ENCODE measurements at places on chromosomes 7 and 10.

DNA sequence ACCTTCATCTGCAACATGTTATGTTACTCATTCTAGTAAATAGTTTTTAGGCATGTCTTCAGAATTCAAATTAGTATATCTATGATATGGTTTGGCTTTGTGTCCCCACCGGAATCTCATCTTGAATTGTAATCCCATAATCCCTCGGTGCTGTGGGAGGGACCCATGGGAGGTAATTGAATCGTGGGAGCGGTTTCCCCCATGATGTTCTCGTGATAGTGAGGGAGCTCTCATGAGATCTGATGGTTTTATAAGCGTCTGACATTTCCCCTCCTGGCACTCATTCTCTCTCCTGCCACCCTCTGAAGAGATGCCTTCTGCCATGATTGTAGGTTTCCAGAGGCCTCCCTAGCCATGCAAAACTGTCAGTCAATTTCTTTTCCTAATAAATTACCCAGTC is 20.4 kb upstream of the GPR37 start:
- DNase-seq: no peak

GRCh38 chr10:65323802-65324201 is 1602.0 kb upstream of the LRRTM3 start:
- no peak for DNase-seq

- no peak for DNase-seq
These were observed 42.0 kb downstream of the CDK6 start for GRCh38 chr7:92794391-92794790.

DNA sequence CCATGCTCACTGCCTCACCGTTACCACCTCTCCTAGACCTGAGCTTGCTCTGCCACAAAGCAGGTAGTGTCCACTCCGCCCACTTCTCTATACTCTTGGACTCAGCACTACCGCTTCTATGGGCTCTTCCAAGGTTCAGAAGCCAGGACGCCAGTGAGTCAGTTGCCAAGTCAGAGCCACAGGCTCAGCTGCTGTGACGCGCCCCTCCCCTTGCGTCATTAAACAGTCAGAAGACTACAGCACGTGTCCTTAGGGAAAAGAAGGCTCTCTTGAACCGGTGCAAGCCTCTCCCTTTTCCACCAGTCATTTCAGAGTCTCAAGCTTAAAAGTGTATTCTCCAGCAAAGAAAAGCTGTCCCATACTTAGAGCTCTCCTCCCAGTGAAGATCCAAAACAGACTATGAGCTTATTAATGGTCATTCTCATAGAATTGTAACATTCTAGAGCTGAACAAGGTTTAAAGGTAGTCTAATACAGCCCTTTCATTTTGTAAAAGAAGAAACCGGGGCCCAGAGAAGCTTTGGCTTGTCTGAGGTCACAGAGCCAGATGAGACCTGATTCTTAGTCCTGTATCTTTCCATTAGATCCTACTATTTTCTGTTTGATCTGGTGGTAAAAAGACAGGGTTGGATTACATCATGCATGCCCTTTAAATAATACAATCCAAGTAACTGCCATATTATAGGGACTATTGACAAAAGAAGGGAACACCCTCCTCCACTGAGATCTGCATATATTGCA is 40.9 kb upstream of the MET start:
- DNase-seq: no peak

DNA sequence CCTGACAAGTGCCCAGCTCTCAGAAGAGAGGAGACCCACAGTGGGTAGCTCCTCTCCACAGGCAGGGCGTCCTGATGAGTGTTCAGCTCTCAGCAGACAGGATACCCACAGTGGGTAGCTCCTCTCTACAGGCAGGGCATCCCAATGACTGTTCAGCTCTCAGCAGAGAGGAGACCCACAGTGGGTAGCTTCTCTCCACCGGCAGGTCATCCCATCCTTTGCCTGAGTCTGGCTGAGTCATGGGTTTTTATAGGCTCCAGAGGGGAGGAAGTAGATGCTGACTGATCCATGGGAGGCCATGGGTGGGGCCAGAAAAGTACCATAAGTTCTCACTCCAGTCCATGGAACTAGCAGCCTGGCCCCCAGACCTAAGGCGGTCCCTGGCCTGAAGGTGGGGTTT is 18.5 kb downstream of the CFAP70 start:
- DNase-seq: no peak

DNA sequence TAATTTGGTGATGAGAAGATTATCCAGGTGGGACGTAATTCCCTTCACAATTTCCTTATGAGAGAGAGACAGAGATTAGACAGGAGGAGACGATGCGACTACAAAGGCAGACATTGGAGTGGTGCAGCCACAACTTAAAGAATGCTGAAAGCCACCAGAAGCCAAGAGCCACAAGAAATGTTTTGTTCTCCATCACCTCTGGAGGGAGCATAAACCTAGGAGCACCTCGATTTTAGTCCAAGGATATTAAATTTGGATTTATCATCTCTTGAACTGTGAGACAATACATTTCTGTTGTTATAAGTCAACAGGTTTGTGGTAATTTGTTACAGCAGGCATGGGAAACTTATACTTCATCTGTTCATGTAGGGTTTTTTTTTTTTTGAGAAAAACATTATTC is 418.9 kb downstream of the DGKB start:
- DNase-seq: no peak

Data from stimulated activated effector memory CD8-positive, alpha-beta T cell treated with anti-CD3 and anti-CD28 coated beads, Interleukin-12 subunit alpha, Interleukin-12 subunit beta, amount 100 ng/mL, for 72 hours (primary cell).